NCI-H1092 treated with DMSO at 0.1 percent for 48 hours (cell line): ENCODE measurements at places on chromosomes 2 and 18.

DNA sequence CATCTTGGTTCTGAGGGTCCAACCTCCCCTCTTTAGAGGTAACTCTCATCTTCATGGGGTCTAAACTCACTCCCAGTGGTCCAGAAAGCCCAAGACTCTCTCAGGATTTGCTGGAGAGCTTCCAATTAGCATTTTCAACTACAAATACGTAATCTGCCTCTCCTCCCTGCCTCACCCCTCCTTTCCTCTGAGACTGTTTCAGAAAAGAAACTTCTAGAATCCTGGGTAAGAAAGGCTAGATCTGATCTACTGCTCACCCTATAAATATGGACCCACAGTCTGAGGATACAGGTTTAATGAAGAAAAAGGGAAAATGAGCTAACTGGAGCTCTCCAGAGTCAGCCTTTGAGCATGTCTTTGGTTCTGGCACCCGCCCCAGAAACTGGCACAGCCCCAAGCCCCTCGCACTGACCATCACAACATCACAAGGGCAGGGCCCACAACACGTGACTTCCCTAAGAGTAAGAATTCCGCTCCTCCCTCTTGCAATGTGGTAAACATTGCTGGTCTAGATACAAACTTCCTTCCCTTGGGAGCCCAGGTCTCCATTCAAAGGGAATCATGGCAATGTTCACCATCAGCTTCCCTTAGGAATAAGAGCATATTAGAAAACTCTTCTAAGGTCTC lies 21.7 kb upstream of the IHH start:
- DNase-seq, result no peak

GRCh38 chr2:12326449-12327190 lies 390.1 kb upstream of the TRIB2 start:
- no peak for DNase-seq

- peak; percentile 92 for DNase-seq
Observed at GRCh38 chr2:134359367-134360081, 105.7 kb downstream of the MGAT5 start.

DNA sequence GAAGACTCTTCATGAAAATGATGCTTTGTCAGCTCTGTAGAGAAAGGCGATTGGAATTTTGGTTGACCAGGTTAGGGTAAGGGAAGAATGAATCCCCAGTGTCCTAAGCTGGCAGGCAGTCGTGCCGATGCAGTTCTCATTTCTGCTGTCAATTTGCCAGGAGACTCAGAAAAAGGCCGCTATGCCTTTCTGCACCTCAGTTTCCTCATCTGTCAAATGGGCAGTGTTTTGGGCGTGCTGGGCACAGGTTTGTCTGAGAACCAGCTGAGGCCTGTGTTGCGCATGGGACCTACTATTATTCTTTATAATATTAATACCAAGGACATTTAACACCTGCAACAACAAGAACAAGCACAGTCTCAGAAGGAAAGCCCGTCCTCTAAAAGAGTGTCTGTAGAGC lies 50.3 kb downstream of the HPCAL1 start:
- no peak for DNase-seq

- DNase-seq, result no peak
Observed at GRCh38 chr2:23756593-23757292, 170.2 kb downstream of the ATAD2B start.

- no peak for DNase-seq
Observed at GRCh38 chr2:169775765-169776164, 22.9 kb upstream of the SSB start.

- no peak for DNase-seq
Observed at GRCh38 chr18:37381554-37381953, 184.0 kb downstream of the CELF4 start.

GRCh38 chr18:26482569-26482968 lies 65.8 kb downstream of the KCTD1 start:
- no peak for DNase-seq
